ENCODE measurements at places on chromosomes 4 and X. TPM values are rescaled to one million over a fixed set of nuclear protein-coding genes. Genes with fewer than 3 reads are reported as not detected.

The FGFBP2 gene
- total RNA-seq: not detected

The LRAT gene
- total RNA-seq: not detected

- DNase-seq: no peak
These were observed 85.5 kb downstream of the CAMK2D start for GRCh38 chr4:113675731-113676697.

The HELT gene
- not detected for total RNA-seq

The LRIT3 gene
- not detected for total RNA-seq

DNA sequence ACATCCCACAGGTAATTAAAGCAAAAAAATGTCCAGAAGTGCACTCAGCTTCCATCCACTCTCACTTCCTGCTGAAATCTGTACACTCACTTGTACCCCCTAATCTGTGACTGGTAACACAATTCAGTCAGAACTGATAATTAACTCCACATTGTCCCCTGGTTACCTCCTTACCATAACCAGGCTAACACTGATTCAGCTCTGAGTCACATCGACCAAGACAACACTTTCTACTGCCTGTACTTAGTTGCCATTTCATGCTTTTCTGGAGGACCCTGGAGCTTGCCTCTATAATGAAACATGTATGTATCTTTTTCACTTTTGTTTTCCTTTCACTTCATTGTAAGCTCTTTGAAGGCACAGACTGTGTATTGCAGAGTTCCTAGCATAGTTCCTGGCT is 130.9 kb upstream of the GABRG1 start:
- DNase-seq: no peak

Measured in ascending aorta (tissue), 2 donors.